Left kidney (tissue), 8 donors: ENCODE measurements at places on chromosomes 1 and 21. TPM values are rescaled to one million over a fixed set of nuclear protein-coding genes. Genes with fewer than 3 reads are reported as not detected.

GRCh38 chr21:45819478-45820170, 161.9 kb upstream of the COL6A1 start:
- no peak for DNase-seq

- DNase-seq, result no peak
Measured at GRCh38 chr21:35645991-35646390, 414.3 kb downstream of the SETD4 start.

DNA sequence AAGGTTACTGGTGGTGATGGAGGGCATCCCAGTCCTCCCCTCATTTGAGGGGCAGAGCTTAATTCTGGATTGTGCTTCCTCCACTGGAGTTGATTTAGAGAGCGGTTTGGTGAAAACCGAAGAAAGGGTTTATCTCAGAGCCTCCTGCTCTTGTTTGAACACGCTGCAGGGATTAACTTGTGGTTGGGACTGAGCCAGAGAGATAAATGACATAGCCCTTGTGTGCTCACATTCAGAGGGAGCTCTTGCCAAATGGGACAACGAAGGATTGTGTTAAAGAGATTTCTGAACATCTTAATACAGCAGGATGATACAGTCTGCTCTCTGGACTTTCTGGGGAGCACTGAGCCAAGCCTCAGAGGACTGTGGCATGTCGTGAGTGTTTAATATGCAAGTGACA, 308.2 kb downstream of the DISC1 start:
- DNase-seq, result no peak

GRCh38 chr1:1612104-1612400, 3.2 kb upstream of the MIB2 start:
- DNase-seq, result no peak

GRCh38 chr1:42745851-42746250, 5.8 kb upstream of the CLDN19 start:
- no peak for DNase-seq

Gene KRTAP27-1
- not detected for polyA plus RNA-seq

DNA sequence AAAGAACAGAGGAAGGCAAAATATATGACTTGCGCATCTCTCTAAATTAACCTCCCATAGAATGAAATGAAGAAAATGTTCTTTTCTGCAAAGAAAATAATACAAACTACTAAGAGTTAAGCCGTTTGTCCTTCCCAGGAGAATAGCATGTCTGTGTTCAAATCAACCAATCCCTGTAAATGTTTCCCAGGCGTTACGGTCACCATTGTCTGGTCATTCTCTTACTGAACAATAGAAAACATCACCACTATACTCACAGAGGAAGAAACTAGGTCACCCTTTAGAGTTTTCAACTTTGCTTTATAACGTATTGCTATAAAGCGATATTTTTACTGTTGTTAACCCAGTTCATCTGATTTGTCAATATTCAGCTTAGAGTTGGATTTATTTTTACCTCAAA, 34.1 kb downstream of the COL11A1 start:
- no peak for DNase-seq

DNA sequence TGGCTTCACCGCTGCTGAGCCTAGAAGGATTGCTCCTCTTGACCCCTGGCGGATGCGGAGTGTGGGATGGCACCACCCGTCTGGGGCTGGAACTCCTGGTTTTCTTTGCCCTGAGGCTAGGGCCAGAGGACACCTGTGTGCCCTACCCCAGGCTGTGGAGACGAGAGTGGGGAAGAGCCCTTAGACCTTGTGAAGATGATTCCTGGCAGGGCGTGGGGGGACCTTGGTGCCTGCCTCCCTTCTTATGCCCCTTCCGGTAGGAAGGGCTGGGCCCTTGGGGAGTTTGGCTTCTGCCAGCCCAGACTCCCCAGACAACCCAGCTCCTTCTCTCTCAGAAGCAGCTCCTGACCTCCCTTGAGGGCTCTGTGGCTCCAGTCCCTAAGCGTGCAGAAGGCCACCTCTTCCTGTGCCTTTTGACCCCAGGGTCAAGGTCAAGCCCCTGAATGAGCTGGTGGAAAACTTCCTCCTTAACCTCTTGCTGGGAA, 891 bp downstream of the RPS6KA1 start:
- DNase-seq, result no peak

GRCh38 chr21:39714331-39714730, 30.7 kb upstream of the IGSF5 start:
- no peak for DNase-seq

Gene C1QB
- 5.3 TPM for polyA plus RNA-seq

GRCh38 chr21:38942748-38943211, 137.1 kb downstream of the ETS2 start:
- no peak for DNase-seq

DNA sequence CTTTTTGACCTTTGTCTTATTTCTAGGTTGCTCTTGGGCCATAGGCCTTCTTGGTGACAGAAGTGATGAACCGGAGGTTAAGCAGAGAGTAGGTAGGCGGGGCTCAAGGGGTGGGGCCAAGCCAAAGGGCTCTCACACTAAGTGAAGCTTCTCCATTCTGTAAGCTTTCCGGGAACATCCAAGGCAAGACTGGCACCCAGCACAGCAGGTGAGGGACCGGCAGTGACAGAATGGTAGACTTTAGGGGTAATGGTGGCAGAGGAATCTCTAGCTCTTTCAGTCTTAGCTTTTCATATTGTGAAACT, at the start of gene TNFAIP8L2:
Gene TNFAIP8L2, plus strand, starts transcription at position 135 of the 305 bp plus-strand sequence. CDS start 2,049 bp downstream, outside the sequence.
- DNase-seq, result no peak

Gene DIRAS3
- 3.1 TPM for polyA plus RNA-seq

DNA sequence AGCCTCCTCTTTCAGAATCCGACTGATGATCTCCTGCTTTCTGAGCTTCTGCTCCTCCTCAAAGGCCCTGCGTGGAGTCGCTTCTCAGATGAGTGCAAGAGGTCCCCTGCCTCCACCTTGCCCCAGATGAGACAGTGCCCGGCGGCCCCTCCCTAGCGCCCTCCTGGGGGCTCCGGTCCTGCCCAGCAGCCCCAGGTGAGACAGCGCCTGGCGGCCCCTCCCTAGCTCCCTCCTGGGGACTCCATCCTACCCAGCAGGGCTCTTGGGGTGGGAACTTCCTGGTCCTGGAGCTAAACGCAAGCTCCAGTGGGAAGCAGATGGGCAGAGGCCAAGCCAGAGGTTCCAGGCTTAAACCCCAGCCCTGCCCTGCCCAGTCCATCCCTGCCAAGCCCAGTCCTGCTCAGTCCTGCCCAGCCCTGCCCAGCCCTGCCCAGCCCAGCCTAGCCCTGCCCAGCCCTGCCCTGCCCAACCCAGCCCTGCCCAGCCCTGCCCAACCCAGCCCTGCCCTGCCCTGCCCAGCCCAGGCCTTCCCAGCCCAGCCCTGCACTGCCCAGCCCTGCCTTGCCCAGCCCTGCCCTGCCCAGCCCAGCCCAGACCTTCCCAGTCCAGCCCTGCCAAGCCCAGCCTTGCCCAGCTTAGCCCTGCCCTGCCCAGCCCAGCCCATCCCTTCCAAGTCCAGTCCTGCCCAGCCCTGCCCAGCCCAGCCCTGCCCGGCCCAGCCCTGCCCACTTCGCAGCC, 34.6 kb downstream of the CFAP74 start:
- DNase-seq, result no peak

Gene VAV3
- polyA plus RNA-seq, result 136 TPM

Gene GJA5
- polyA plus RNA-seq, result 16.3 TPM

GRCh38 chr1:169708647-169709046, 2.8 kb downstream of the SELL start:
- no peak for DNase-seq

DNA sequence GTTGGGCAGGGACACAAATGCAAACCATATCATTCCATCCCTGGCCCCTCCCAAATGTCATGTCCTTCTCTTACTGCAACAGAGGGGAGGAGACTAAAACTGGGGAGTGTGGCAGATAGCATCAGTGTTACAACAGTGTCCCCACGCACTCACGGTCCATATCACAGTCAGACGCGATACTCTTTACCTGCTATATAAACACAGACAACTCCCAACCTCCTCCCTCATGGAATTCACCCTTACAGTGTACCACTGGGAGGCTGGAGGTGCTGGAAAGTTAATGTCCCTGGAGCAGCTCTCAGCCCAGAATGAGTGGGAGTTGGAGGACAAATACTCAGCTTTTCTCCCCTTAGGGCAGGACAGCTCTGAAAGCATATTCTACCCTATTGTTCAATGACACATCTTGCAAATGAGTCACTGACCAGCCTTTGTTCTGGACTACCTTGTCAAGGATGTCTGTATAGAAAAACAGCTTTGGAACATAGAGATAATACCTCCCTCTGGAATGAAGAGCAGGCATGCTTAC, 445.9 kb downstream of the SETD4 start:
- DNase-seq, result no peak

- peak; percentile 42 for DNase-seq
Measured at GRCh38 chr1:62131093-62131725, 63.4 kb upstream of the L1TD1 start.

DNA sequence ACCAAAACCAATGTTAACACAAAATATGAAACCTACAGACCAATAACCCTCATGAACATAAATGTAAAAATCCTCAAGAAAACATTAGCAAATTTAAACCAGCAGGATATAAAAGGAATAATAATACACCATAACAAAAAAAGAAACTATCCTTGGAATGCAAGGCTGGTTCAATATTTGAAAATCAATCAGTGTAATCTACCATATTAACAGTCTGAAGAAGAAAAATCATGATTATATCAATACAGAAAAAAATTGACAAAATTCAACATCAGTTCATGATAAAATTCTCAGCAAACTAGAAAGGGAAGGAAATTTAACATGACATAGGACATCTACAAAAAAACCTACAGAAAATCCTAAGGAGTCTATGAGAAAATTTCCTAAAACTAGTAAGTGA, 19.8 kb downstream of the PRMT2 start:
- DNase-seq, result no peak

DNA sequence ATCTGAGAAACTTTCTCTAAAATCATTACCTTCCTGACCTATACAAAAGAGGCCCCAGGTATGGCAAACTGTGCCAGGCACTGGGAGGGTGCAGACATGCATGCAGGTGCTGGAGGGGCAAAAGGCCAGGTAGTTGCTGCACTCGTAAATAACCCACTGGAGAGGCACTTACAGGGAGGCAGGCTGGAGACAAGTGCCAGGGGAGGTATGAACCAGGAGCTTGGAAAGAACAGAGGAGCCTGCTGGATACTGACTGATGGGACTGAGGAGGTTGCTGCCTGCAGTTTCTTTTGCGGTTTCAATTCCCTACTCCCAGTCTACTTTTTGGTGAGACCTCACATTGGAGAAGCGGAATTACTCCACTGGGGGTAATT, 113.9 kb downstream of the DSCAM start:
- DNase-seq, result no peak

DNA sequence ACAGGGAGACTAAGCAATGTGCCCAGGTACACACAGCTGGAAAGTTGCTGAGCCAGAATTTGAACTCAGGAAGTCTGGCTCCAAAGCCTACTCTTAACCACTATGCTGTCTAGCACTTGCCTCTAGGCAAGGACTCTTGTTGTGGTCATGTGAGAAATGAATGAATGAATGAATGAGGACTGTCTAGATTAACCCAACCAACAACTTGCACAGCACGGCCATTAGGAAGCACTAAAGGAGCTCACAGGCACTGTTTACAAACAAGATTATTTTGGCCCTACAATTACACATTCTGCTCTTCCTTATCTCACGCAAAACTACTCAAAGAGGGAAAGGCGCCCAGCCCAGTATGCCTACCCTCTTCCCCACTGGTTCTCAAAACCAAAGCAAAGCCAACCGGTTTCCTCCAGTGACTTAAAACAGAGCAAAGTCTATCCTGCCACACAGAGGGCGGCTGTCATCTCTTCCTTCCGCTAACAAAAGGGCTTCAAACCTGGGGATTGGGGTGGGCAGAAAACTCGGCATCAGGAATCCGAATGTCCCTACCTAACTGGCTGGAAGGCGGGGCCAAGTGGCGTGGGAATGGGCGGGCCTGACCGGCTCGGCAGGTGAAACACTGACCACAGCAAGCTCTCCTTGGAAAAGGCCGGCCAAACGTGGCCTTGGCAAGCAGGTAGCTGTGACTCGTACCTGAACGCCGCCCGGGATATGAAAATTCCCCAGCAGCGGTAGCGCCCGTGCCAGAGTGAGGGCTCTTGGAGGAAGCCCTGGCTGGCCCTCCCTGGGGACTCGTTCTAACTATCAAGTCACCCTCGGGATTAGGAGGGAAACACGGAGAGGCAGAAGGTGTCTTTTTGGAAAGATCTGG, 948 bp downstream of the STK40 start:
- DNase-seq, result no peak

GRCh38 chr1:41558761-41559171, 74.3 kb upstream of the EDN2 start:
- no peak for DNase-seq

DNA sequence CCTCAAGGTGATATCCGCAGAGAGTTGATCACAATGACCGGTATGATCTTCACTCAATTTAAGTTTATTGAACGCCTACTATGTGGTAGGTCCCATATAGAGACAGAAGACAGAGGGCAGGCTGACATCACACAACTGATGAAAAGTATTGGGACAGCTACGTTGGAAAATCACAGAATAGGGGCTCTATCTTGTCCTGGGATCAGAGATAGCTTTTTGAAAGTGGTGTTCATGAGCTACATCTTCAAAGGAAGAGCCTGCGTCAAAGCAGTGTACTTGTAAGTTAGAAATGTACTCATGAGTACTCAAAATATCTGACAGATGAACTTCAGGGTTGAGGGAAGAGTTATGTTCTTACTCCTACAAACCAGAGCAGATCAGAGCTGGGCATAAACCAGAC, 54.4 kb downstream of the GADD45A start:
- no peak for DNase-seq

DNA sequence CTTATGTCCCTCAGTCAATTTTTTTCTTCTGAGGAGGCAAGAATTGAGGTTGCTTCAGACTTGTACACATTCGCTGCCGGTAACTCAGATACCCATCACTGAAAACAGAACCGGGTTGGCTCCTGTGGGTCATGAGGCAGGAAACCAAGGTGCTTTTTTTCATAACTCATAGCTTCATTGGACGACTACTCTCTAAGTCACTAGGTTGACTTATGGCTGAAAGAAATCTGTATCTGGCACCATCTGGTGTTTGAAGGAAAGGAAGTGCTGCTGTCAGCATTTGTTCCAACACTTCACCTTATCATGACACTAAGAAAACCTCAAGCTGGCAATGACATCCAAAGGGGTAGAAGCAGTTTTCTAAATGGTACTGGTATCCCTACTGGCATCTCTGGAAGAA, 82.3 kb downstream of the TBX19 start:
- DNase-seq, result no peak

DNA sequence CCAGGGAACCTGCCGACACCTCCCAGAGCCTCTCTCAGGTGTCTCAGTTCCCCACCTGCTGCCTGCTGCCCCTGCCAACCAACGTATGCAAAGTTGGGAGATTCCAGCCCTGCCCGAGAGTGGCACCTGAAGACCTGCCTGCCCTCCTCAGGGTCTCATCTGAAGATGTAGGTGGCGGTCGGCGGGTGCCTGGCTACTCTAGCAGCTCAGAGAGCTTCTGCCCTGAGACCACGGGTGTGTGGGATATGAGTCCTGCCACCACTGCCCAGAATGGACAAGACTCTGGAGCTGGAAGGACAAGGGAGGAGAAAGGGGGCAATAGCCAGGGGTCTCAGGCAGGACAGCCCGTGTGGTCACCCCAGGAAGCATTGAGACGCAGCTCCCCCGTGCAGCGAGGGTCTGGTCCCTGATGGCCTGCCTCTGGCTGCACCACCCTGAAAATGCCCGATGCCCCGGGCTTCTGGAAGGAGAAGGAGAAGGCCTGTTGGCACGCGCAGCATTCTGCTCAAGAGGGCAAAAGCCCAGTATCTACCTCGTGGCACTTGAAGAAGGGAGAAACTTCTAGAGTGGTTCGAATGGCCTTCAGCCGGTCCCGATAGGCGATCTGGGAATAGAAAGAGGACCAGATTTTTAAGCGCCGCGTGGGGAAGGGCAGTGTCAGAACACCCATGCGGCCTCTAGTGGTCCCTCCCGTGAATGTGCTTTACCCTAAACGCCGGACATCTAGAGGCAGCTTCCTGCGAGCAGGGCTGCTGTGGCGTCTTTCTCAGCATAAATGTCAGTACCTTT, 88.8 kb downstream of the STUM start:
- DNase-seq, result no peak
